ENCODE measurements at places on chromosomes 1 and 21.

- DNase-seq: no peak
Observed at GRCh38 chr21:28761674-28762356, 230.9 kb downstream of the LTN1 start.

DNA sequence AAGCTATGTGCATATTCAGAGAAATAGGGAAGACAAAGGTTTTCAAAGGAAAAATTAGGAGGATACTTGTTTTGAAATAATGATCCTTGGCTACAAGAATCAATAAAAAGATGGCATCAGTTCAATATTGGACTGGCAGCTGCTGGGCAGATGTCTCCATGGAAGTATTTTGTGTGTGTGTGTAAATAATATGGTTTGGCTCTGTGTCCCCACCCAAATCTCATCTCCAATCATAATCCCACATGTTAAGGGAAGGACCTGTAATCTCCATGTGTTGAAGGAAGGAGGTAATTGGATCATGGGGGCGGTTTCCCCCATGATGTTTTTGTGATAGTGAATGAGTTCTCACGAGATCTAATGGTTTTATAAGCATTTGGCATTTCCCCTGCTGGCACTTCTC, 40.4 kb upstream of the LRRC7 start:
- no peak for DNase-seq

GRCh38 chr1:26945728-26946127, 14.5 kb downstream of the KDF1 start:
- DNase-seq: no peak

GRCh38 chr1:181101581-181102226, 13.2 kb downstream of the IER5 start:
- no peak for DNase-seq

GRCh38 chr1:46133181-46133658, 791 bp upstream of the PIK3R3 start:
- DNase-seq: no peak

DNA sequence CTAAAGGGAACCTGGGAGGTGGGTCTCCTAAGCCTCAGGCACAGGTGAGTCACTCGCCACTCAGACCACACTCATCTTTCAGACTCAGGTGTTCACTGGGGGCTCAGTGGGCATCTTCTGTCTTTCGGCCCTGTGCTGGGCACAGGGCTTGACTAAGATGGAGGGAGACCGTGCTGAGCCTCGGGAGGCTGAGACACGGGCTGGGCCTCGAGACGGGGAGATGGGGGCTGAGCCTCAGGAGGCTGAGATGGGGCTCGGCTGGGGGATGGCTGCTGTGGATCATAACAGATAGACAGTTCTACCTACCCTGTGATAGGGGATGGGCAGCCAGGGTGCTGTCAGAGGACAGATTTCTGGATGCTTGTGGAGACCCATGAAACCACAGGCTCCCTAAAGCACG, 15.5 kb upstream of the IFNLR1 start:
- DNase-seq: no peak

GRCh38 chr1:231976231-231976630, 349.6 kb downstream of the DISC1 start:
- DNase-seq: no peak

DNA sequence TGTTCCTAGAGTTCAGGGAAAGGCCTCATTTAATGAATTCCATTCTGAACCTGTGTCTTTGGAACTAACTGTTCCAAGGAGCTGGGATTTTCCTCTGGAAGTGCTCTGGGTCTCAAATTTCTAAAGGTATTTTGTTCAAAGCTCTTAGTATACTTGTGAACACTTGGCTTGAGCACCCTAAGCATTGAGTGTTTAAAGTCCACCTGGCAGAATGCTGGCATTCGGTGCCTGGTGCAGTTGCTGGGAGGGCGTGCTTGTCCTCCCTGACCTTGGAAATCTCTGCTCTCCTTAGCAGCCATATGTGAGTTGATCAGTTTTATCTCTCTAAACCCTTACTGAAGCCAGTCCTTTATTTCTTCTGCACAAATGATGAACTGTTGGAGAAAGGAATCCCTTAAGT, 3.0 kb downstream of the MTARC2 start:
- no peak for DNase-seq

GRCh38 chr1:14726606-14727005, 128.1 kb downstream of the KAZN start:
- DNase-seq: no peak

GRCh38 chr1:238063454-238063853, 172.7 kb upstream of the ZP4 start:
- DNase-seq: no peak

DNA sequence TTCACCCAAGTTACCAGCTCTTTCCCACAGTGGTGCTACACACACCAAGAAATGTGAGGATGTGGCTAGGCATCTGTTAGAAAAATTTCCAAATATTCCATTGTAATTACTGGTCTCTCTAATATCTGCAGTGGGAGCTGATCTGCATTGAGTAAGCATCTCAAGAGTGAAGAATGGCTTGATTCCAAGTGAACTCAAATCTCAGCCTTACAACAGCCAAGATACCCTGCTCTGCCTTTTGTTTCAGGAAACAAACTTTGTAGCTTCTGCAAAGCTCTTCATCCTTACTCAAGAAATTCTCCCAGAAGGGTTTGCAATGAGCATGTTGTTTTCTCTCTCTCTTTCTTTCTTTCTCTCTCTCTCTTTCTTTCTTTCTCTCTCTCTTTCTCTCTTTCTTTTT, 181.1 kb downstream of the FCRL5 start:
- no peak for DNase-seq

- no peak for DNase-seq
Observed at GRCh38 chr1:27968692-27969091, 8.9 kb downstream of the XKR8 start.

- DNase-seq: no peak
Observed at GRCh38 chr21:45918835-45919447, 62.6 kb upstream of the COL6A1 start.

- no peak for DNase-seq
Observed at GRCh38 chr1:196121181-196121580, 487.1 kb downstream of the KCNT2 start.

GRCh38 chr1:170460001-170460400, 72.0 kb upstream of the GORAB start:
- no peak for DNase-seq

GRCh38 chr1:154840269-154841176, 29.6 kb downstream of the KCNN3 start:
- DNase-seq: no peak

DNA sequence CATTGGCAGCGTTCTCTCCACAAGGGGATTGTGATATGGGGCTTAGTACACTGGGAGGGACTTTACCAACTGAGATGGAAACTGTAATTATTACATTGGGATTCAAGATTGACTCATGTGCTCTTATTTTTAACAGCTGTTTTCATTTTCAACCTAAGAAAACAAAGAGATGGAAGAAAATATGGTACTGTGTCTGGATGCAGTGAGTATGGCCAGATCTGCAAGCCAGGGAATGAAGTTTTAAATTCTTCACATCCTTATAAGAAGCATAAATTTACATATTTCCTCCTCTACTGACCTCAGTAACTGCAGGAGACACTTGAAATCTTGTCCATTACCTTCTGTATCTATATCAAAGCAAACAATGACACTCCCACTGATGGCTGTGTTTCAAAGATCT, 81.5 kb upstream of the EDEM3 start:
- DNase-seq: no peak

- no peak for DNase-seq
Observed at GRCh38 chr1:238861342-238862066, 524.9 kb upstream of the CHRM3 start.

- no peak for DNase-seq
Observed at GRCh38 chr21:31298618-31299269, 45.3 kb downstream of the TIAM1 start.

DNA sequence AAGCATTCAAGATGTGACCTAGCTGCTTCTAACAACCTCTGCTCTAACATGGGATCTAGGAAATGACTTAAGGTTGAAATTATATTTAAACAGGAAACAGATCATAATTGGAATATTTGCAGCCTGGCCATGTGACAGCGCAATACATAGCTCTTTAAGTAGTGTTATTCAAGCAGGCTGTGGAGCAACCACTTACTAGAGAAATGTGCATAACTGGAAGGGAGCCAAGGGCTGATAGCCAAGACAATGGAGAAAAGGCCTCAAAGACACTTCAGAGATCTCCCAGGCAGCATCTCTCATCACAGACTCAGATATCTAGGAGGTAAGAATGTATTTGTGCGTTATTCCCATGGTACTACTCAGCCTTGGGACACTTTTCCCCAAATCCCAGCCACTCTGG, 823.0 kb upstream of the PRMT6 start:
- DNase-seq: no peak

DNA sequence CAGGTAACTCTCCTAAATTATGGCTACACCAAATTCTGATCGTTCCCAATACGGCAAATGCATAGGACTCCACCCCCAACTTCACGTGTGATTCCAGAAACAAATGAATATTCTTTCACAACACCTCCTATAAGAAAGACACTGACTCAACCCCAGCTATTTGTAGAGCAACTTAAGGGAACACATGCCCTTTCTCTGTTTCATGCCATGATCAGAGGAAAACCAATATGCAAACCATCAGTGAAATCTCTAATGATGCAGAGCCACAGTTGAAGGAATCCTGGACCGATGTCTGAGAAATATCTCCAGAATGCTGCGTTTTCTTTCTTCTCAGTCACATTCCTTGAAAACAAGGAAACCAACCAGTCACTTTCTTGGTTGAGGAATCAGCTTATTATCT, 164.2 kb upstream of the PTBP2 start:
- DNase-seq: no peak

Data from hematopoietic multipotent progenitor cell treated with erythropoietin and hydrocortisone succinate and interleukin-3 and kit ligand, for 8 days (in vitro differentiated cells).